ENCODE measurements at places on chromosomes 2 and 18. TPM values are rescaled to one million over a fixed set of nuclear protein-coding genes. Genes with fewer than 3 reads are reported as not detected.

GRCh38 chr2:237421542-237422116 is 7.7 kb upstream of the COL6A3 start:
- peaks cover 3% of the 10 kb centered on the region for H3K4me1 ChIP-seq
- DNase-seq: peak; percentile 82
- H3K36me3 ChIP-seq: no peaks in the 10 kb centered on the region
- H3K27me3 ChIP-seq: no peaks in the 10 kb centered on the region
- H3K27ac ChIP-seq: peak overlapping the region; percentile 34

DNA sequence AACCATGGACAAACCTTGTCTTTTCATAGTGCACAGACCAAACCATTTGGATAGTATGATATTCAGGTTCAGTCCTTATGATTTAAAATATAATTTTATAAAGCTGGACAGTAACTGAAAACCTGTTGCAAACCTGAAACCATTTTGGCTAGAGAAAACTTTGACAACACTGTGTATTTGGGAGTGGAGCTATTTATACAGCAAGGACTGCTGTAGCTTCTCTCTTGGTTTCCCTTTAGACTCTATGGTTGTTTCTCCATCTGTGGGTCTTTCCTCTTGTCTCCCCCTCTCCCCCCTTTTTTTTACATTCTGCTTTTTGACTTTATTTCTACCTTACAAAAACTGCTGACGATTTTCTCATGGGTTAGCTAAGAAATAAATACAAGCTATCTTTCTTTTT is 581.7 kb downstream of the SLC4A3 start:
- DNase-seq: no peak
- no peak overlapping the region for H3K4me3 ChIP-seq
- no peak overlapping the region for H3K27ac ChIP-seq

DNA sequence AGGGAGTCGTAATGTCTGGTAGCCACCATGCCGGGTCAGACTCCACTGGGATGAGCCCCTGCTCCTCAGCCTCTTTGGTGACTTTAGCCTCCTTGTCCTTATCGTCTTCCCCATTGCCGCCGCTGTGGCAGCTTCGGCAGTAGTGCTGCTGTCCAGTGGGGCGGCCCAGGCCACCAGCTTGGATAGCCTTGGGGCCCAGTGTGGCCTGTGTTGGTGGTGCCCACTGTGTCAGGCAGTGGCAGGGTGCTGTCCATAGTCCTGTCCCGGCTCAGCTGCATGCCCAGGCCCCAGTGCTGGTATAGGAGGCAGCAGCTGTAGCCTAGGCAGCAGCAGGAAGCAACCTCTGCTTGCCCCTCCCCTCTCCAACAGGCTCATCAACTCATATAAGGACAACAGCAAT is 197.1 kb upstream of the RAB12 start:
- no peaks in the 10 kb centered on the region for H3K36me3 ChIP-seq
- peaks cover 9% of the 10 kb centered on the region for H3K27me3 ChIP-seq
- H3K27ac ChIP-seq: no peak overlapping the region
- no peak for DNase-seq
- no peak overlapping the region for H3K4me3 ChIP-seq
- H3K4me1 ChIP-seq: no peaks in the 10 kb centered on the region

Gene YPEL5
- total RNA-seq: 159 TPM

GRCh38 chr2:86042256-86043168 is 63.2 kb downstream of the POLR1A start:
- H3K4me3 ChIP-seq: no peak overlapping the region
- no peak for DNase-seq

GRCh38 chr2:52288596-52288995 is 1256.7 kb upstream of the NRXN1 start:
- peak; percentile 43 for DNase-seq
- no peaks in the 10 kb centered on the region for H3K36me3 ChIP-seq
- no peak overlapping the region for H3K27ac ChIP-seq
- H3K4me3 ChIP-seq: no peak overlapping the region
- H3K4me1 ChIP-seq: no peaks in the 10 kb centered on the region

Gene KIAA2012
- under 0.01 TPM for total RNA-seq

DNA sequence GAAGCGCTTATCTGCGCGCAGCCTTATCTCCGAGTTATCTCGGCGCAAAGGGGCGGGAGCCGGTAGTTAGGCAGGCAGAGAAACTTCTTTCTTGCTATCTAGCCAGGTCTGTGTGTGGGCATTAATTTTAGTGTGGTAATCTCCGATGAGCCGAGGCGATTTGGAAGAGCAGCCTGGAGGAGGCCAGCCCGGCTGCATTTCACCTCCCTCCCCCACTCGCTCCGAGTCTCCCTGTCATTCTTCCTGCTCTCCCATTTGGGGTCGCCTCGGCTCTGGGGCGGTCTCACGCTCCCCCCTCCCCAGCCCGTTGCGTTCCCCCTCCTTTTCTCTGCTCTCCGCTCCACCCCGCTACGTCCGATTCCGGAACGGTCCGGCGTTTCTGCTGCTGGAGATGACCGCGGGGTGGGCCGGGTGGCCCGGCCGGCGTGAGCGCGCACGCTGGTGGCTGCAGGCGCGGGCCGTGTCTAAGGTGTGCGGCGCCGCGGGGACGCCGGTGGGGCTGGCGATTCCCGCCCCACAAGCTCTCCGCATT is 566 bp downstream of the GATA6 start:
- H3K27me3 ChIP-seq: peaks cover 27% of the 10 kb centered on the region
- H3K4me3 ChIP-seq: peak overlapping the region; percentile 91
- H3K4me1 ChIP-seq: peaks cover 4% of the 10 kb centered on the region
- H3K36me3 ChIP-seq: peaks cover 2% of the 10 kb centered on the region

- no peaks in the 10 kb centered on the region for H3K36me3 ChIP-seq
- H3K4me3 ChIP-seq: no peak overlapping the region
- H3K27me3 ChIP-seq: no peaks in the 10 kb centered on the region
- H3K27ac ChIP-seq: no peak overlapping the region
- no peak for DNase-seq
- no peaks in the 10 kb centered on the region for H3K4me1 ChIP-seq
Observed at GRCh38 chr2:7262727-7263126, 345.5 kb downstream of the RNF144A start.
